H1 (cell line): ENCODE measurements at places on chromosomes 3 and 15. TPM values are rescaled to one million over a fixed set of nuclear protein-coding genes. Genes with fewer than 3 reads are reported as not detected.

DNA sequence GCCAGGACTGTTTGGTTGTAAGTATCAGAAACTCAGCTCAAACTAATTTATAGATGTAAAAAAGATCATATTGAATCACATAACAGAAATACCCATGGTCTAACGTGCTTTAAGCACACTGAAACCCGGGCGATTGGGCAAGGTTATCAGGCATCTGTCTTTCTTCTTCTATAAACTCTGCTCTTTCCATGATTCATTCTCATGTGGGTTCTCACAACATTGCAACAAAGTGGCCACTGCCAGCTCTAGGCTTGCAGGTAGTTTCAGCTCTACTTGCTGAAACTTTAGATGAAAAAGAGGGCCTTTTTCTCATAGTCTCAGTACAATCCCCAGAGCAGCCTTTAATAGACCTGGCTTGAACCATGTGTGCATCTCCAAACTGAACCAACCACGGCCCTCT lies 456.1 kb downstream of the MFSD1 start:
- H3K36me3 ChIP-seq = no peaks in the 10 kb centered on the region
- H3K27me3 ChIP-seq = no peaks in the 10 kb centered on the region
- no peak overlapping the region for H3K27ac ChIP-seq
- H3K4me1 ChIP-seq = no peaks in the 10 kb centered on the region

GRCh38 chr3:16248556-16248955 lies 16.2 kb downstream of the DPH3 start:
- no peaks in the 10 kb centered on the region for H3K4me1 ChIP-seq
- no peaks in the 10 kb centered on the region for H3K27me3 ChIP-seq
- H3K27ac ChIP-seq = no peak overlapping the region

DNA sequence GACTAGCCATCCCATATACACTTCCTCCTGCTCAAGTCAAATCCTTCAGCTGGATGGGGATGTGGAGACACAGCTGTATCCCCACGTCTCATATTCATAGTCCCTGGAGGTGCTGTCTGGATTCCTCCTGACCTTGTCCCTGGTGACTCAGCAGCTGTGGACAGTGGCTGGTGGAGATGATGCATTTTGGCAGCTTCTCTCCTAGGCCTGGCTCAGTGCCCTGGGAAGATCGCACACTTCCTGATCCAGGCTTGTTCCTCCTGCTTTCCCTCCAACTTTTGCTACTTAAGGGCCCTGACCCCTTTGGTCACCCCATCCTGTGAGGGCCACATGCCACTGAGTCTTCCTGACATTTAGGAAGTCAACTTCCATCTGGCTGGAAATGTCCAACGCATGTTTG lies 44.4 kb downstream of the ADAMTSL3 start:
- no peaks in the 10 kb centered on the region for H3K36me3 ChIP-seq
- no peak overlapping the region for H3K27ac ChIP-seq
- no peak for DNase-seq
- no peaks in the 10 kb centered on the region for H3K27me3 ChIP-seq
- H3K4me3 ChIP-seq = no peak overlapping the region

- H3K4me3 ChIP-seq = no peak overlapping the region
- H3K4me1 ChIP-seq = peaks cover 7% of the 10 kb centered on the region
- no peaks in the 10 kb centered on the region for H3K27me3 ChIP-seq
- no peak overlapping the region for H3K27ac ChIP-seq
- DNase-seq = no peak
These were observed 57.9 kb downstream of the PRICKLE2 start for GRCh38 chr3:64167351-64167750.

DNA sequence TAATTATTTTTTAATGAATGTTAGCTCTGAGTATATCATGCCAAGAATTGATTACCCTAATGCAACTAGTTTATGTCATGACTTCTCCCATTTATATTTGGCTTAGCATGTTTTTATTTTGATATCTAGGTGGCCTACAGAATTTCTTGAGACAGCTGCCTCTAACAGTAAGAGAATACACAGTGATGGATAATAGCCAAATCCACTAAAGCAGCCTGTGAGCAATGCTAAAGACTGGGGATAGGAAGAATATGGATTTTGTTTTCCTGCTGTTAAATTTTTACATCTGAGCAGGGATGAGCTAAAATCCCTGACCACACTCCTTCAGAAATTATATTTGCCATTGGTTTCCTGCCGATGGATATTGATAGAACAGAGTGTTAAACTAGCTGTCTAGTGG lies 149.3 kb upstream of the TGFBR2 start:
- no peak for DNase-seq
- H3K27ac ChIP-seq = no peak overlapping the region
- H3K4me1 ChIP-seq = no peaks in the 10 kb centered on the region
- no peaks in the 10 kb centered on the region for H3K27me3 ChIP-seq
- no peak overlapping the region for H3K4me3 ChIP-seq

GRCh38 chr15:38252481-38253350 lies at the start of gene SPRED1:
TSS of gene SPRED1 (plus strand) at chr15:38252836. CDS start at chr15:38253186, 350 bp downstream.
- peak within 1 kb of the TSS; percentile 93 for H3K4me3 ChIP-seq
- H3K27me3 ChIP-seq = no peaks in the 10 kb centered on the region

- no peaks in the 10 kb centered on the region for H3K36me3 ChIP-seq
- H3K27me3 ChIP-seq = no peaks in the 10 kb centered on the region
- DNase-seq = no peak
- H3K27ac ChIP-seq = no peak overlapping the region
- H3K4me1 ChIP-seq = no peaks in the 10 kb centered on the region
These were observed 56.8 kb downstream of the ITGA11 start for GRCh38 chr15:68375191-68375631.

GRCh38 chr3:124354150-124354549 lies 362.2 kb upstream of the ROPN1 start:
- no peak overlapping the region for H3K4me3 ChIP-seq
- no peak overlapping the region for H3K27ac ChIP-seq
- no peaks in the 10 kb centered on the region for H3K36me3 ChIP-seq
- no peaks in the 10 kb centered on the region for H3K27me3 ChIP-seq

DNA sequence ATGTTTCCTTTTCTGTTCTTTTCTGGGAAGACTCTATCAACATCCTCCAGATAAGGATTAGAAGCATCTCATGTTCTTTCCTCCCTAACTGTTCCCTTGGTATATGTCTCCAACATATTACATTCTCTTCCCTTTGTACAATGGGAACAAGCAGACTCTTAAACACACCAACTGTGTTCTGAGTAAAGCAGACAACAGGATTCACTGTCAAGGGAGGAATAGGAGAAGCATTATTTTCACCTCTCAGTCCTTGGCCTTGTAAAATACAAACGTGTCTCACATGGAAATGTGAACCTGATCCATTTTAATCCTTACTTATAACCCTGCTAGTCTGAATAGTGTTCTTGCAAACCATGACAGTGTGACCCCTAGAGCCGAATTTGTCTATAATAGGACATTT lies 19.6 kb downstream of the GYG1 start:
- H3K36me3 ChIP-seq = no peaks in the 10 kb centered on the region
- H3K27ac ChIP-seq = no peak overlapping the region
- DNase-seq = no peak
- 0 out of 2 replicates have a peak, but pooled peaks cover 3% of the 10 kb centered on the region for H3K4me1 ChIP-seq

DNA sequence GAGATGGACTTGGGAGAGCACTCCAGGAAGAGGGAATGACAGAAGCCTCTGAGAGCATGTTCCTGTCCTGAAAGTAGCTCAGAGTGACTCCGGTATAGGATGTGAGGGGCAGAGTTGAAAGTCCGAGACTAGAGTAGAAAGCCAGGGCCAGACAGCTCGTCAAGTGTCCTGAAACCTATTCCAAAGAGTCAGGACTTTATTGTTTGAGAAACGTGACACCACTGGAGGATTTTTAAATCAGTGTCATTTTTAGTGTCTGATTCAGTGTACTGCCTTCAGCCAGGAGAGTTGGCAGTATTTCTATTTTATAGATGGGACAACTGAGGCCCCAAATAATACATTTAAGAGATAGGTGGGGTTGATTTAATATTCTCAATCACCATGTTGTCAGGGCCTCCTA lies 1.6 kb upstream of the RBMS3 start:
- H3K27me3 ChIP-seq = no peaks in the 10 kb centered on the region
- no peak overlapping the region for H3K4me3 ChIP-seq
- DNase-seq = no peak
- H3K27ac ChIP-seq = no peak overlapping the region

DNA sequence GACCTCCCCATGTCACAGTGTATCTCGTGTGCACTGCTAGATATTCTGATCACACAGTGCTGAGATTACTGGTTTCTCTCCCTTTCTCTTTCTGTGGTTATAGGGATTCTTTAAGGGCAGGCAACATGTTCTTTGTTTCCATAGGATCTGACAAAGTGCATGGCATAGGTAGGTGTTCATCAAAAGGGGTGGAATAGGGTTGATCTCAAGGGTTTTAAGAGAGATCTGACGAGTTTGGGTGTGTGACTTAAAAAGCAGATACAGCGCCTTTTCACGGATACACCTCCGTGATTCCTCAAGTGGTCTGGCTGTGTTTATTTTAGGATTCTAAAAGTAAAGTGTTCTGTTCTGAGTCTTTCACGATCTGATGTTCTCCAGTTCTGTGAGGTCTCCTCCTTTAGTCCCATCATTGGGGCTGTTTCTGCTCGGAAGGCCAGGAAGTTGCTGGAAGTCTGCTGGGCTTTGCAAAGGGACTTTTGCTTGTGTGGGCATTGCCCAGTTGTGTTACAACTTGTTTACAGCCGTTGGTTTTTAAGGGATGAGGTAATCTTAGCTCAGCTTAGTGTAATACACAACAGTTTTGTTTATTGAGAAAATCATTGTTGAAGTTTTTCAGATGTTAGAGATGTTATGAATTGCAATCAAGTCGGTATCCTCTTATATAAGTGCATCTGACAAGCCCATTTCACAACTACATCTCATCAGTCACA lies 34.8 kb downstream of the IGF1R start:
- H3K27me3 ChIP-seq = no peaks in the 10 kb centered on the region
- peaks cover 23% of the 10 kb centered on the region for H3K4me1 ChIP-seq
- no peaks in the 10 kb centered on the region for H3K36me3 ChIP-seq
- no peak overlapping the region for H3K27ac ChIP-seq

GRCh38 chr15:90203922-90204321 lies 2.8 kb downstream of the SEMA4B start:
- no peak overlapping the region for H3K4me3 ChIP-seq
- peaks cover 2% of the 10 kb centered on the region; the same call in 1 of the 2 replicates for H3K36me3 ChIP-seq
- no peaks in the 10 kb centered on the region for H3K27me3 ChIP-seq
- H3K27ac ChIP-seq = no peak overlapping the region

DNA sequence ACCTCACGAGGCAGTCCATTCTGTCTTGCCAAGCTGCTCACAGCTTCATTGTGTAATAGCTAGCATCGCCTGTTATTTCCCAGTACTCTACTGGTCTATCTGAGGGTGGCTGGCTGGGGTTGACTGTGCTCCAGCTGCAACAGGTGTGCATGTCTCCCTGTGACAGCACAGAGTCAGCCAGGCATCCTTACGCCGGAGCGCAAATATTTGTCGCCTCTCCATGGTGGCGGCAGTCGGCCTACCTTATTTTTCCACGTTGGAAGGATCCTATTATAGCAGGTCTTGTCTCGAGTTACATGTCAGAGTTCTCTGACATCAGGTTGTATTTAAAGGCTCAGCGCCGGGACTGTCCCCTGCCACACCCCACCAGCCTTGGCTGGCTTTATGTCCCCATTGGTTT lies 307.1 kb downstream of the TLE3 start:
- no peaks in the 10 kb centered on the region for H3K27me3 ChIP-seq
- no peak overlapping the region for H3K4me3 ChIP-seq
- DNase-seq = no peak

- no peaks in the 10 kb centered on the region; the same call in 1 of the 2 replicates for H3K4me1 ChIP-seq
- DNase-seq = no peak
These were observed 121.9 kb upstream of the DPH6 start for GRCh38 chr15:35667908-35668307.

- H3K4me3 ChIP-seq = peak overlapping the region; percentile 75
- no peaks in the 10 kb centered on the region for H3K36me3 ChIP-seq
- H3K27me3 ChIP-seq = no peaks in the 10 kb centered on the region
- peak; percentile 77 for DNase-seq
These were observed 533 bp downstream of the RYK start for GRCh38 chr3:134249935-134250716.

DNA sequence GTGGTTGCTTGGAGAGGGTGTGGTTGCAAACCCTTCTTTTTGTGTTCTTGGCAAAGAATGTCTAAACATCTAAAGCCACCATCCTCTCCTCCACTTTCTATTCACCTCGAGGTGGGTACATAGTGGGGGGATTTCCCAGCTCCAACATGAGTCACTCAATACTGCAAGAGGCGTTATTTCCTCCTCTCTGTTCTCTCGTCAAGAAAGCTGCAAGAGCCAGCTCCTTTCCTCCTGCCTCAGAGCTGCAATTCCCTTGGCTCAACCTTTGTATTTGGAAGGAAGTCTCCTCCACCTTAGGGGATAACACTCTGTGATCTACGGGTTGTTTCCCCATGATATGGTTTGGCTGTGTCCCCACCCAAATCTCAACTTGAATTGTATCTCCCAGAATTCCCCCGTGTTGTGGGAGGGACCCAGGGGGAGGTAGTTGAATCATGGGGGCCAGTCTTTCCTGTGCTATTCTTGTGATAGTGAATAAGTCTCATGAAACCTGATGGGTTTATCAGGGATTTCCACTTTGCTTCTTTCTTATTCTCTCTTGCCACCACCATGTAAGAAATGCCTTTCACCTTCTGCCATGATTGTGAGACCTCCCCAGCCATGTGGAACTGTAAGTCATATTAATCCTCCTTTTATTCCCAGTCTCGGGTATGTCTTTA lies 138.4 kb downstream of the PLCL2 start:
- H3K27ac ChIP-seq = no peak overlapping the region
- no peaks in the 10 kb centered on the region for H3K4me1 ChIP-seq
- no peak overlapping the region for H3K4me3 ChIP-seq
- H3K27me3 ChIP-seq = no peaks in the 10 kb centered on the region
- DNase-seq = no peak

- H3K27ac ChIP-seq = no peak overlapping the region; the same call in 1 of the 2 replicates
- no peaks in the 10 kb centered on the region; the same call in 1 of the 2 replicates for H3K36me3 ChIP-seq
- no peak for DNase-seq
- peaks cover 8% of the 10 kb centered on the region; the same call in 1 of the 2 replicates for H3K4me1 ChIP-seq
These were observed 22.9 kb upstream of the PLXNA1 start for GRCh38 chr3:126959921-126960603.

DNA sequence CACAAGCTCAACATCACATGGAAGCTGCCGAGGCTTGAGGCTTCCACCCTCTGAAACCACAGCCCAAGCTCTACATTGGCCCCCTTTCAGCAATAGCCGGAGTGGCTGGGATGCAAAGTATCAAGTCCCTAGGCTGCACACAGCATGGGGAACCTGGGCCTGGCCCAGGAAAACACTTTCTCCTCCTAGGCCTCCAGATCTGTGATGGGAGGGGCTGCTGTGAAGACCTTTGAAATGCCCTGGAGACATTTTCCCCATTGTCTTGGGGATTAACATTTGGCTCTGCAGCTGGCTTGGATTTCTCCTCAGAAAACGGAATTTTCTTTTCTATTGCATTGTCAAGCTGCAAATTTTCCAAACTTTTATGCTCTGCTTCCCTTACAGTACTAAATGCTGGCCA lies 18.2 kb downstream of the HRG start:
- no peaks in the 10 kb centered on the region for H3K27me3 ChIP-seq
- H3K27ac ChIP-seq = no peak overlapping the region
- H3K36me3 ChIP-seq = no peaks in the 10 kb centered on the region

- H3K4me3 ChIP-seq = no peak overlapping the region
- H3K27me3 ChIP-seq = no peaks in the 10 kb centered on the region
- H3K27ac ChIP-seq = no peak overlapping the region
- DNase-seq = no peak
- no peaks in the 10 kb centered on the region for H3K36me3 ChIP-seq
These were observed 70.6 kb downstream of the AP4E1 start for GRCh38 chr15:50979041-50979440.

Gene VGLL3
- total RNA-seq = 13.4 and 21.6 TPM in 2 replicates

Gene WDR6
- total RNA-seq = 180 and 187 TPM in 2 replicates

Gene CLDN16
- total RNA-seq = not detected in 2 replicates

Gene RYR3
- 0.46 and 3.4 TPM in 2 replicates for total RNA-seq

Gene GOLGA8S
- 0.11 and 0.17 TPM in 2 replicates for total RNA-seq

Gene SLC28A1
- total RNA-seq = not detected in 2 replicates

Gene GOLGA8T
- 1.0 and 1.5 TPM in 2 replicates for total RNA-seq

Gene CHRM5
- not detected in 2 replicates for total RNA-seq
